Activated CD8-positive, alpha-beta memory T cell treated with anti-CD3 and anti-CD28 coated beads for 1 hour (primary cell): ENCODE measurements at places on chromosomes 7 and 10.

GRCh38 chr7:84904561-84904960 lies 282.3 kb downstream of the SEMA3D start:
- no peak for DNase-seq

- no peak for DNase-seq
Measured at GRCh38 chr7:9869151-9869550, 1104.5 kb upstream of the PHF14 start.

- DNase-seq: no peak
Measured at GRCh38 chr10:121310151-121310711, 288.0 kb downstream of the FGFR2 start.

DNA sequence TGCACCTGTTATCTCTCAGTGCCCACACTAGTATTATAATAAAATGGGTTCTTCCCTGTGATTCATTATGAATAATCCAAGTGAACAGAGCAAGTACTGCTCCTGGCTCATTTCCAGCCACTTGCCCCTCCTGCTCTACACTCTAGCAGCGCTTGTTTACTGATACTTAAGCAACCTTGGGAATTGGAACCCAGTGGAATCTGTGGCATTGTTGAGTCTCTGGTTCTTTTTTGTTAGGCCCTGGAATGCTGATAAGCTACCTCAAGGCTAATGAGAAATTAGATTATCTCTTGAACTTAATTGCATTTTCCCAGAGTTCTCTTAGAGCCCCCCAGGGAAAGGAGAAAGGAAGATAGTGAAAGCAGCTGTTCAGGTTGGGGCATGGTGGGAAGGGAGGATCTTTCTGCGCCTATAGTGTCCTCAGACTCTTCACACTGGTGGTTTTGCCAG lies 34.0 kb downstream of the PRKAR2B start:
- DNase-seq: no peak
